Daoy (cell line): ENCODE measurements at places on chromosomes 4 and X. TPM values are rescaled to one million over a fixed set of nuclear protein-coding genes. Genes with fewer than 3 reads are reported as not detected.

Gene ARHGAP10
- total RNA-seq, result 7.7 and 9.4 TPM in 2 replicates

DNA sequence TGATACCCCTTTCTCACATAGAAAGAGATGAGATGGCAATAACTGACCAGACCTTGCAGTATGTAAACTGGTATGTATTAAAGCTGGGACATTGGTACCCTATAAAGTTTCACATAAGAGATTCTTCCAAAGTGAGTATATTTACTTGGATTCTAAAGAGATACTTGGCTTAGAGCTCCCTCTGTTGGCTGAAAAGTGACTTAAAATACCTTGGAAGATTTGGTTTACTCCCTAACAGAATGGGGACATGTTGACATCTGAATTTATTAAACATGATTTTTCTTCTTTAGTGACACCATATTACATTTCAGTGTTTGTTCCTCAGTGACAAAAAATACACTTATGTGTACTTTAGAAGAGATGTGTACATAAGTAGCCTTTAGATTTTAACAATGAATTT is 47.9 kb upstream of the RGN start:
- DNase-seq, result peak; percentile 24

GRCh38 chrX:118548841-118549240 is 53.2 kb downstream of the DOCK11 start:
- DNase-seq, result no peak

DNA sequence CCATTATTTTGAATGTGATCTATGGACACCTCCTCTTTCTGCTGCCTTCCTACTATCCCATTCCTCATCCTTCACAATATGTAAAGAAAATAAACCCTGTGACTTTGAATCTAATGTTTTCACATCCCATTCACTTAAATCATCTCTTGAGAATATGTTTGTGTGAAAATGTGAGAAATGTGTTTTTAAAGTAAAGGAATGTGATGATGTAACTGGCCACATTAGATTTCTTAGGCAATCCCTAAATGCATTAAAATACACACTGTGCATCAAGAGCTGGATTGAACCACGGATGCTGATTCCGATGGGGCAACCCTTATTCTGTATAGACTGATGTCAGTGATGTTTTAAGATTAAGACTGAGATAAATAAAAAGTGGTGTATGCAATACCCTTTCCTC is 558.9 kb upstream of the TENM3 start:
- DNase-seq, result no peak

Gene TMPRSS11F
- total RNA-seq, result 0.51 and 0.69 TPM in 2 replicates

Gene MAGEC2
- total RNA-seq, result 70.0 and 79.0 TPM in 2 replicates

Gene ASMT
- total RNA-seq, result not detected in 2 replicates

DNA sequence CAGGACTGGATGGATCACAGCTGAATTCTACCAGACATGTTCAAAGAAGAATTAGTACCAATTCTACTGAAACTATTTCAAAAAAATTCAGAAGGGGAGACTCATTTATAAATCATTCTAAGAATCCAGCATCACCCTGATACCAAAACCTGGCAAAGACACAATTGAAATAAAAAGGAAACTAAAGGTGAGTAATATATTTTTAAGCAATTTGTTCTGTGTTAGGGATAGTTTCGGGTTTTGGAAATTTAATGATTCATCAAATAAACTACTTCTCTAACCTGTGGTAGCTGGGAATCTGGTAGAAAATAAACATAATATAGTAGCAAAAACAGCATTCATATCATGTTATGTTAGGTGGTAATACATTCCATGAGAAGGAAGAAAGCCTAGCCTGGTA is 662.2 kb upstream of the BOD1L1 start:
- DNase-seq, result no peak

DNA sequence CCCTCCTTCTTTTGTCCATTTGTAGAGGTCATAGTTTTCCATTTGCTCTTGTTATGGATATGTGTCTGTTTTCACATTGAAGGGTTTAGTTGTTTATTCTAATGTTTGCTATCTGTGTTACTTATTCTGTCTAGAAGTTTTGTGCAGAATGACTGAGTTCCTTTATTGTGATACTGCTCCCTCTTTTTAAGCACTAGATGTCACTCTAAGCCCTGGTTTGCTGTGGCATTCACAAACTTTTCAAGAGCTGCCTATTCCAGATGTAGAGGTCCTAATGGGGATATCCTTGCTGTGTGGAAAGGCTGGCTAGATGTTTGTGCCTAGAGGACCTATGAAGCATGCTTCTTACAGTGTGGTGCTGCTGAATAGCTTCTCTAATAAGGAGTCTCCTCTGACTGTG is 338.6 kb downstream of the SPIN4 start:
- DNase-seq, result no peak

Gene RS1
- total RNA-seq, result not detected in 2 replicates

- no peak for DNase-seq
These were observed 24.1 kb downstream of the ADH7 start for GRCh38 chr4:99411041-99411440.
